ACHN (cell line): ENCODE measurements at places on chromosomes 16 and 17.

- no peak for DNase-seq
These were observed 19.5 kb downstream of the GRIN2C start for GRCh38 chr17:74839990-74840852.

- no peak for DNase-seq
These were observed 10.3 kb downstream of the CASKIN1 start for GRCh38 chr16:2186064-2186463.

GRCh38 chr17:565521-565920 is 149.1 kb downstream of the VPS53 start:
- no peak for DNase-seq

DNA sequence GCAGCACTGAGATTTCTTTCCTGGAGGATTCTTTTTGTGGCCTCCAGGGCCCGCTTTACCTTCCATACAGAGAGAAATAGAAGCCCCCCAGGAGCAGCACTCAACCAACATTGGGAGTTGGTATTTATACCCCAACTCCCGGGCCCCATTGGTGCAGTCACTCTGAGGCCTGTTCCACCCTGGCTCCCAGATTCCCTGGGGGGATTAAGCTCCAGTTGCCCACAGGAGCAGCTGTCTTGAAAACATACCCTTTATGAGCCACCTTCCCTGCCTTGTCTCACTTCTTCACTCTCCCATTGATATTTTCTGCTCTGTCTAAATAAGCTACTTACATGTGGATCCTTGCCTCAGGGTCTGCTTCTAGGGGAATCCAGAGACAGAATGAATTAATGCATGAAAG is 167.8 kb downstream of the KATNIP start:
- DNase-seq, result no peak

- DNase-seq, result peak; percentile 46
These were observed 50.6 kb downstream of the PLD6 start for GRCh38 chr17:17155568-17155967.

- peak; percentile 76 for DNase-seq
These were observed 133.1 kb downstream of the SNX11 start for GRCh38 chr17:48240562-48241130.

- no peak for DNase-seq
These were observed 2.1 kb downstream of the CPPED1 start for GRCh38 chr16:12801511-12802042.

DNA sequence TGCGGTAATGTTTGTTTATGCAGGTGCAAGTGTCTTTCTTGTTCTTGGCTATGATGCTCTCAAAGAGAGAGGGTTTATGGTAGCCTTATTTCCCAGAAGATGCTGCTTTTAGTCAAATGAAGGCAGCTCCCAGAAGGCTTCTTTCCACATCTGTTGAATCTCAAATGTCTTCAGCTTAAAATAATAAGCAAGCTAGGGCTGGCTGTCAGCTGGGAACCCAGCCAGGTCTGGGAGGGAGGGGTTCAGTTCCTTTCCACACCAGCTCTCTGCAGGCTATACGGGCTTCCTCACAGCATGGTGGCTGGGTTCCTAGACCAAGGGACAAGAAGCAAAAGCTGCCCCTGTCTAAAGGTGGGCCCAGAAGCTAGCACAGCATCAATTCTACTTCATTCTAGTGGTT is 47.4 kb upstream of the ATF7IP2 start:
- DNase-seq, result no peak

GRCh38 chr16:23143391-23143790 is 5.9 kb downstream of the USP31 start:
- no peak for DNase-seq

DNA sequence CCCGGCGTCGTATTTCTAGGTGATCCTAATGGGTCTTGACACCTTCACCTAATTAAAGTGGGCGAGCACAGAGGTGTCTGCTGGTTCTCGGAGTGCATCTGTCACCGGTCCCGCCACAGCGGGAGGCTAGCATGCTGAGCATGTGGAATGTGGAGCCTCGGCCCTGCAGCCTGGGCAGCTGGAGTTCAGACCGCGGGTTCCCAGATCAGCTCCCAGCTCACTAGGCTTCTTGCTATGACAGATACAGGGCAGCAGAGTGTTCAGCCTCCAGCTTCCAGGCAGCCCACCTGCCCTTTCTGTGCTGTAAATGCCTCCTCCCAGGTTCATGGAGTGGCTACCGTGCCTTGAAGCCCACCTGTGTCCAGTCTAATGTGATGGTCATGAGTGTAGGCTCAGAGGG is 166.7 kb downstream of the CPPED1 start:
- no peak for DNase-seq

DNA sequence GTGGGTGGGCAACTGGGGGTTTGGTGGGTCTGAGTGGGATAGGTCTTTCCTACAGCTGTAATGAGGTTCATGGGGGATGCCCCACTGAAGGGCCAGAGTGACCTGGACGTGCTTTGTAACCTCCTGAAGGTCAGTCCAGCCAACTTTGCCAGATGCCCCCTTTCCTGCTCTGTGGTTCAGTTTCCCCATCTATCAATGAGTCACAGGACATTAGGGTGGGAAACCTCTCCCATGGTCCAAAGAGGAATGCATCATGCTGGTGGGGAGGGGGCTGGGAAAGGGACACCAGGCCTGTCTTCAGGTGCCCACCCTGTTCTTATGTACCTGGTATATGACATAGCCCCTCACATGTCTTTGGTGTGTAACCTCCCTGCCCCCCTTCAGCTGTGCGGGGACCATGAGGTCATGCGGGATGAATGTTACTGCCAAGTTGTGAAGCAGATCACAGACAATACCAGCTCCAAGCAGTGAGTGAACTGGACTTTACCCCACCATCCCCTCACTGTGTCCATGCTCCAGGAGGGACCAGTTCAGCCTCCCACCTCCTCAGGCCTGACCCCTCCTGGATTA is 24.0 kb upstream of the ALKBH5 start:
- no peak for DNase-seq

- no peak for DNase-seq
These were observed at the start of gene SCIMP for GRCh38 chr17:5234645-5235576. SCIMP (minus strand) TSS chr17:5234860; CDS start chr17:5234755, 105 bp downstream.

GRCh38 chr17:73731733-73732132 is 87.5 kb upstream of the SDK2 start:
- no peak for DNase-seq

- DNase-seq, result peak; percentile 98
These were observed 32.5 kb downstream of the ABCC12 start for GRCh38 chr16:48123104-48123788.

DNA sequence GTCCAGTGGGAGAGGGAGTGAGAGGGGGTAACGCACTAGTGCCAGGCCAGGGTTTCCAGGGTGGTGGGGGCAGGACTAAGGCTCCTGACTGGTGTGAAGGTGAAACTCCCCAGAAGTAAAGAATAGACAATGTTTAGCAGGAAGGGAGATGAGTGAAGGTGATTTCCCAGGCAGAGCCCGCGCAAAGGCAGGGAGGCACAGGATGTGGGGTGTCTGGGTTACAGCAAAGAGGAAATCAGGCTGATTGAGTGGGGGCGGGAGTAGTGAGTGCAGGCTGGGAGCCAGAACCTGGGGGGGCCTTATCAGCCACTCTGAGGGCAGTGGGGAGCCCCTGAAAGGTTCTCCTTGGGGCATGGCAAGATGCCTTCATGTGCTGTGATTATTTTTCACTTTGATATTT is 167.5 kb downstream of the UTP18 start:
- no peak for DNase-seq

- DNase-seq, result no peak
These were observed 17.0 kb upstream of the RFFL start for GRCh38 chr17:35080536-35080935.

GRCh38 chr16:21001262-21001661 is 100.7 kb downstream of the LYRM1 start:
- peak; percentile 54 for DNase-seq

DNA sequence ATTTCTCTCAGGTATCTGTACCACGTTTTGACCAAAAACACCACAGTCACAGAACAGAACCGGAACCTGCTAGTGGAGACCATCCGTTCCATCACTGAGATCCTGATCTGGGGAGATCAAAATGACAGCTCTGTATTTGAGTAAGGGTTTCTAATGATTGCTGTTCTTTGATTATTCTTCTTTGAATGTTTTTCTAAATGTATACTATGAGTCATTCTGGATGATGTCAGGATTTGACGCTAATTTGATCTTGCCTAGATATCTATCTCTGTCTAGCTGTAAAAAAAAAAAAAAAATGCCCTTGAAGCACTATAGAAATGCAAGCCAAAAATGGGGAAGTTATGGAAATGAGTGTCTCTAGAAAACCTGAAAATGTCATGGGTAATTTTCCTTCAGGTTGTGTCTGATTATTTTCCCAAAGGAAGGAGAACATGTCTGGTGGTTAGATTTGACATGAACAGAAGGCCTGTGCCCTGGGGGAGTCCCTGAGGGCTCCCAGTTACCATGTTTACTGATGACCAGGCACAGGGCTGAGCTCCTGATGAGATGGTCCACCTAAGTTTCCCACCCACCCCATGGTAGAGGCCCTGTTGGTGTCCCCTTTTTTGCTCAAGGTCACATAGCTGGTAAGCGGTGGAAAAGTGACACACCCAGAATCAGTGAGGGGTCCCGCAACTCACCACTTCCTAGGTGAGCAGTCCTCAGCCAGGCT is 13.6 kb downstream of the CLEC16A start:
- no peak for DNase-seq

- no peak for DNase-seq
These were observed 60.0 kb downstream of the CLEC16A start for GRCh38 chr16:11004351-11004750.

GRCh38 chr17:58758890-58759289 is 3.2 kb downstream of the PPM1E start:
- DNase-seq, result no peak

DNA sequence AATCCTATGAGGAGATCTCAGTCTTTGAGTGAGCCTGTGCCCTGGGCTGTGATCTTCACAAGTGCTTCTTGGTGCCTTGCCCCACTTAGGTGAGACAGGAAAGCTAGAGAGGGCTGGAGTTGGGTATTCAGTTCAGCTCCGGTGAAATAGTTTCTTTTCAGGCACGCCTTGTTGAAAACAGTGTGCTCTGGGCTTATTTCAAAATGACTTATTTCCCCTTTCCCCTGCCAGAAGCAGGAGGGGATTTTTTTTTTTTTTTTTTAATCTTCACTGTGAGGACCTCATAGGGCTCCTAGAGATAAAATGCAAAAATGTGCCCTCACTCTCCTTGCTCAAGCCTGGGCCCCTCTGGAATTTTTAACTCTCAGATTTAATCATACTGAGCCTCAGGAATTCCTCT is 27.2 kb downstream of the MOSMO start:
- no peak for DNase-seq

DNA sequence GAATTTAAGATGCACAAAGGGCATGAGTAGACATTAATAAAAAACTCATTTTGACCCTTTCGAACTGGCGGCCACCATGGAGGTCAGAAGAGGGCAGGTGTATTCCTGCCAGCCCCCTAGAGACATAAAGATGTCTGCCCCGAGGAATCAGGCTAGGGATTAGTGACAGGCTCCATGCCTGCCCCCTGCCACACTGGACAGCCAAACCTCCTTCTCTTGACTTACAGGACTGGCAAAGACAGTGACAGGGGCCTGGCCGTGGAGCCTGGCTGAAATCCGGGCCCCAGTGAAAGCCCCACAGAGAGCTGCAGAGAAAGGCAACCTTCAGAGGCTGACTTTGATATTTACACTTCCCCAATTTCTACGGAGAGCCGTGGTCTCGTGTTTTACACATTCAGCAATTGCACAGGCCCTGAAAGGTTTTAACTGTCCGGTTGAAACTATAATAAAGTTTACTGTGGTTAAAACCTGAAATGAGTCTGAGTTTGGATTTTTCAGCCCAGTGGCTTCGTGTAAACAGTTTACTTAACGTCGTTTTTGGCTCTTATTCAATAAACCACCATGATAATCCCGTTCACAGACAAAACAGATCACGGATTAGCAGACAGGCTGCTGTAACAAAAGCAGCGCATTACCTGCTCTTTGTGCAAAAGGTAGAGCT is 243.9 kb upstream of the MYOCD start:
- no peak for DNase-seq

- DNase-seq, result peak; percentile 46
These were observed 21.7 kb downstream of the PPL start for GRCh38 chr16:4915226-4915761.

- DNase-seq, result no peak
These were observed 8.8 kb downstream of the IL21R start for GRCh38 chr16:27410761-27411160.

- no peak for DNase-seq
These were observed 3.6 kb downstream of the PIEZO1 start for GRCh38 chr16:88781140-88782077.

- DNase-seq, result no peak
These were observed 75.1 kb upstream of the NSRP1 start for GRCh38 chr17:30041551-30041950.

DNA sequence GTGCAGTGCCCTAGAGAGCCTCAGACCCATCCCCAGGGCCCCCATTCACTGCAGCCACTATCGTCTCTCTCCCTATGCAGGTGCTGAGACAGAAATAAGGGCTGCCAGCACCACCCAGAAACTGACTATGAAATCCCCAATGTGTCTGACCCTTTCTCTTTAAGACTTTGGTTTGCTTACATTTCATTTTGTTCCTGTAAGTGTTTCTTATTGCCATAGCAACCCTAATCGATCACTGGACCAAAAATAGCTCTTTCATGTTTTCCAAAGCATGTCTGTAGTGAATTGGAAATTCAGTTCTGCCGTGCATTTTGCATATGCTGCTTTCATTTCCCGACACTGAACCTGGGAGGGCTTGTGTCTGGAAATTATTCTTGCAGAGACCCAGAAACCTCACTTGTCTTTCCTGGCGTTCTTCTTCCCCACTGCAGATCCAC is 148.7 kb upstream of the NOL11 start:
- DNase-seq, result no peak

DNA sequence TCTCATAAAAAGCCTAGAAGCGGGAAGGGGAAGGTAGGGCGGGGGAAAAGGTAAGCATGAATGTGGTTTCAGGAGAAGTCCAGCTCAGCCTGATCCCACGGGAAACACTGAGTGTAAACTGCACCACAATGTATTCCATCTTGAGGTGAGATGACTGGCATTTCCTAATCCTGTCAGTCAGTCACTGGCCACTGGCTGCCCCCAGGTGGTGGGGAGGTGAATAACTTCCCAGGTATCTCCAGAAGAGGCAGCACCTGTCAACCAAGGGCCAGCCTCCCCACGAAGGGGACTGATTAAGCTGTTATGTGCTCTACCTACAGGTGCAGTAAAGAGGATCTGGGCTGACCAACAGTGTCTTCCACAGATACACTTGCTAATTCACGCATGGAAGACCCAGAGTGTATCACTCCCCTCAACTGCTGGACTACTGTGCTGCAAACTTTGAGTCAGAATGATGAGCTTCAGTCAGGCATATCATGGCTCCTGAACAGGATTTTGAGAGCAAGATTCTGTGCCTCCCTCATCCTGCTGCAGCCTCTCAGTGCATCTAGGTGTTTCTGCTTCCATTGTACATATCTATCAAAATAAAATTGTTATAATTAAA is 108.5 kb upstream of the CCL2 start:
- peak; percentile 59 for DNase-seq

DNA sequence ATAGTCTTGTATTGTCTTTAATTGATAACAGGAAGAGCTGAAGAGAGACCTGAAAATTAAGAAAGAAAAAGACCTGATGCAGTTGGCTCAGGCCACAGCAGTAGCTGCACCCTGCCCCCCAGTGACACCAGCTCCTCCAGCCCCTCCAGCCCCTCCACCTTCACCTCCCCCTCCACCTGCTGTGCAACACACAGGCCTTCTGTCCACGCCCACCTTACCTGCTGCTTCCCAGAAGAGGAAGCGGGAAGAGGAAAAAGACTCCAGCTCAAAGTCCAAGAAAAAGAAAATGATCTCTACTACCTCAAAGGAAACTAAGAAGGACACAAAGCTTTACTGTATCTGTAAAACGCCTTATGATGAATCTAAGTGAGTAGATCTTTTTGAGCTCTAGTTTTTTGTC is 36.8 kb downstream of the C17orf58 start:
- no peak for DNase-seq
